Stimulated activated CD4-positive, alpha-beta T cell treated with anti-CD3 and anti-CD28 coated beads, Interleukin-2, amount 100 ng/mL, for 4 hours (primary cell): ENCODE measurements at places on chromosomes 1 and 21.
A peak's percentile ranks its signal among the peaks of the same experiment; 100 is the strongest.

DNA sequence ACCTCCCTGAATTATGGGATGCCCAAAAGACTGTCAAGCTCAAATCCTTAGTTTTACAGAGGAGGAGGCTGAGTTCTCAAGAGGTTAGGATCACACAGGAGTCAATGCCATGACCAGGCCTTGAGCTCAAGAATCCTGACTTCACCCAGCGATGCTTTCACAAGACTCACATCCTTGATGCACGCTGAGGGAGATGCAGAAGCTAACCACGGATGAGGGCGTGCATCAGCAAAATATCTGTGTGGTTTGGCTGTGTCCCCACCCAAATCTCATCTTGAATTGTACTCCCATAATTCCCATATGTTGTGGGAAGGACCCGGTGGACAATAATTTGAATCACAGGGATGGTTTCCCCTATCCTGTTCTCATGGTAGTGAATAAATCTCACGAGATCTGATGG lies 133.2 kb downstream of the KCNJ6 start:
- no peak for DNase-seq

DNA sequence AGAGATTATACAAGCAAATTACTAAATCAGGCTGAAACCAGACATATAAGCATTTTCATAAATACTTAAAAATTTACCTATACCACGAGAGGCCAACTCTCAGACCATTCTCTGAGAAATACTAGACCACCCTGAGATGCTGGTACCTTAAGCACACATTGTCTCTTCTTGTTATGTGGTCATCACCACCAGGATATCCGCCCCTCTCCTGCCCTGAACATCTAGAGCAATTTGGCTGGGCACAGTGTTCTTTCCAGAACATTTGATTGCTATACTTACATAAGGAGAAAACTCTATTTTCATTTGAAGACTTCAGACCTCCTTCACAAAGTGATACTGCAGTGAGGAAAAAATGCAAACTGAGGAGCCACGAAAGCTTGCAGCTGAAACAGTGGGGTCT lies 36.2 kb upstream of the DUSP10 start:
- DNase-seq: no peak

DNA sequence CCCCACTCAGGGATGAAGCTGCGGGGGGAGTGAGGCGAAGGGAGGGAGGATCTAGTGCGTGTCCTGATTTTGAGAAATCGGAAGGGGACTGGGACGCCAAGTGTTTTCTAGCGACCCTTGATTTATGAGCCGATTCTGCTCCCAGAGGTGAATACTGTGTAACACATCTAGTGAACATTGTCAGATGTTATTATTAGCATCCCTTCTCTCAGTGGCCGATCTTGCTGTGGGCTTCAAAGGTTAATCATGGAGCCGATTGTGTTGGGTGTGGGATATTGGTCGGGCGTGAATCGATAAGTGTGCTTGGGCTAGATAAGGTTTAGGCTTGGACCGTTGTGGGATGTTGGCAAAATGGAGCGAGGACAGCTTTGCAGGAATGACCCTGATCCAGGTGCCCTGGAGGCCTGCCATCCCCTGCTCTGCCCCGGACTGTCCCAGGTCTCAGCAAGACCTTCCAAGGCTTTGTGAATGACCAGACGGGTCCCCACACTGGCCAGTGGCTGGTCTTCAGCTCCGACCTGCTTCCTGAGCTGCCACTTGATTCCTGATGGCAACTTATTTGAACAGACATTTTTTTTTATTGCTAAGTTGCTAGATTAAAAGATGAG lies 2.2 kb downstream of the AJAP1 start:
- no peak for DNase-seq

DNA sequence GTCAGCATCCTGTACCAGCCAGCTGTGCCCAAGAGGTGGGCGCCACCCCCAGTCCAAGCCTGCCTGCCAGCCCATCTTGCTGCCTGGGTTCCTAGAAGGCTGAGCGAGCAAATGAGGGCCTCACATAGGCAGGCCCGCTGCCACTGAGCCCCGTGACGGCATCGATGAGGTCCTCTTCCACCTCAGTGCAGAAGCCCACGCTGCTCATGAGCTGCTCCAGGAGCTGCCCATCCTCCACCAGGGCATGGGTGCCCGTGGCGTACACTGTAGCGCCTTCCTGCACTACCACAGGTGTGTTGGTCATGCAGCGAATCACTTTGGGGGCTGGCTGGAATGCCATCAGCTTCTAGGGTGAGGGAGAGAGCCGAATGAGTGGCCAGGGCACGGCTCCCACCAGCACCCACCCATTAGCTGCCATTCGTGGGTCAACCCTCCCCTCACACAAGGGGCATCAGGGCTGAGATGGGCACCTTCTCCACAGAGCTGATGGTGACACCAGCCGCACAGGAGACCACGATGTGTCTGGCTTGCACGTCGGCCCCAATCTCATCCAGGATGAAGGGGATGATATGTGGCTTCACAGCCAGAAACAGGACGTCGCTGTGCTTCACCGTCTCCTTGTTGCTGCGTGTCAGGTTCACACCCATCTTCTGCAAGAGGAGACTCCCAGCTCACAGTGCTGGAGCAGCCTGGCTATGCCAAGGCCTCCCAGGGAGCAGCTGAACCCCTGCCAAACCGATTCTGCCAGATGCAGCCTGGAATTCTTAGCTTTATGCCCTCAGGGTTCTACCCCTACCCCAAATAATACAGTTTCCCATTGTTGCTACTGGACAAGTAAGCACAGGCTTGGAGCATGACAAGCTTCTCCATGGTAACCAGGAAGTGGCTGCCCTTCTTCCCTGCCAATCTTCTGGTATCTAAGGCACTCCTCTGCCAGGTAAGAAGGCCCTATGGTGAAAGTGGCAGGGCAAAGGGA lies 2.0 kb downstream of the PYCR2 start:
- DNase-seq: no peak

DNA sequence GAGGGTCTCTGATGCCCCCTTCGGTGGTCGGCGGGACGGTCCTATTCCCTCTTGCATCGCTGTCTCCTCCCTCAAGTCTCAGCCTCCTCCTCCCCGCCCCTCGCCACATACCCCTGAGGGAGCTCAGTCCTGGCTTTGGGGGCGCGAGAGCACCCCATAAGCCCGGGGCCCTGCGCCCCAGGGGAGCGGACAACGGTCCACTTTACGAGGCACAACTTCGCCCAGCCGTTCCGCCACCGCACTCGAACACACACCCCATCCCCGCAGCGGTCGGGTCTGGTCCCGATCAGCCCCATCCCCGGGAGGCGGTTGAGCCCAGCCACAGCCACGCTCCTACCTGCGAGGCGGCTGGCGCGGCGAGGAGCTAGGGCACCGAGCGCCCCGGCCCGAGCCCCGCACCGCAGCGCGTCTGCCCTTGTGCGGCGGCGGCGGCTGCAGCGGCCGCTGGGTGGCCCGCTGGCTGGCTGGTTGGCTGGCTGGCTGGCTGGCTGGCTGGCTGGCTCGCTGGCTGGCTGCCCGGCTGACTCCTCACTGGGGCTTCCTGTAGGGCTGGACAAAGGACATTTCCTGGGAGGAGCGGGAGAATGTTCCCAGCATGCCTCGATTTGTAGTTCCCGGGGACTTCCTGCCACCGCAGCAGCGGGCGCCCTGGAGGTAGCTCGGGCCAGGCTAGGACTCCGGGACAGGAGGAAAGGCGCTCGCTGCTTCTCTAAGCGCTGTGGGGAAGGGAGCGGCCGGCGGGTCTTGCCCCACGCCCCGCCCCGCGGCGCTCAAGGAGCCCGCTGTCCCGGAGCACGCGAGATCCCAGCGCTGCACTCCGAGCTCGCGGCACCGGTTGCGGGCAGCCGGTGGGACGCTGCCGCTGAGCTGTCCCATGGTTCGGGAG lies at the start of gene ZNF697:
TSS of gene ZNF697 (minus strand) at position 533 of the 886 bp plus-strand sequence. CDS start 22,166 bp downstream, outside the sequence.
- DNase-seq: no peak

DNA sequence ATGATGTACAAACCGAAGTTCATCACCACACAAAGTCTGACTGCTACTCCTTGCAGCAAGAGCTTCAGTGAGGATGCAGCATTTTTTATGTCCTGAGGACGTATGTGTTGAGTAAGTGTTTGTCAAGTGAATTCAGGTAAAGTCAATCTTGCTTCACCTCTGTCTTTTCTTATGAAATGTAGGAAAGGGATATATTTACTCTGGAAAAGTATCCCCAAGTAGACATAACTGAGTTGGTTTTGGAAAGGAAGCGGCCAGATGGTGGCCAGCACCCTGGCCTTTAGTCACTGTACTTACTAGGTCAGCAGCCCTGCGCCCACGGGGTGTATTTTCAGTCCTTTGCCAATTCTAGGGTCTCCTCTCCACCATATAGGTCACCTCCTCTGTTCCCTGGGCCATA lies 75.2 kb downstream of the SUSD4 start:
- no peak for DNase-seq

GRCh38 chr1:113861641-113862040 lies 9.9 kb downstream of the PTPN22 start:
- DNase-seq: no peak

DNA sequence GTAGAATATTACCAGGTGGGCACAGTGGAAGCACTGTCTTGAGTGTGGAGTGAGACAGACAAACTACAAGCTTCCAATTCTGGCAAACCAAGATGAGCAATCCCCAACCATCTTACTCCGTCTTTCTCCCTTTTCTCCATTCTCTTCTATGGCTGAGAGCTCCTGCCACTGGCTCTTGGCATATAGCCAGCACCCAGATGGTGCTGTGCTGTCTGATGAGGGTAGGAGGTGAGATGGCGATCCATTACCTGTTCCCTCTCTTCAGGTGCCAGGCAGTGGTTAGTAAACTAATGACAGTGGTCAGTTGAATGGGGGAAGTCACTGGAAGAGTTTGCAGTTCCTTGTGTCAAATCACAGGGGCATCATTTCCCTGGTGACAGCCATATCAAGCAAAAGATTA lies 108.4 kb downstream of the FNBP1L start:
- DNase-seq: no peak

DNA sequence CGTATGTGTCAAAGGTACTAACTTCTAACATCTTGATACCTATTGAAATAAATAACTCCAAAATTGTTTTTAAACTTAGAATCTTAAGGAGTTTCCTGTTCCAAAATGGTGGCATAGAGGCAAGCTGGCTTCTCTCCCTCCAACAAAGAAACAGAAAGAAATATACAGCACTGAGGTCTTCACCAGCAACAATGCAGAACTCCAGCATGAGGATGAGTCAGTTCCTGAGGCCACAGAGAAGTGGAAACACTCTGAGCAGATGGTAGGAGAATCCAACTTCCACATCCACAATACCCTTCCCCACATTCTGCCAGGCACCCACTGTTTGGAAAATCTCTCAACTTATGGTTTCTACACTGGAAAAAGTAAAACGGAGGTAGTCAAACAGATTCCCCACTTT lies 12.2 kb upstream of the PPIH start:
- no peak for DNase-seq

- DNase-seq: no peak
Measured at GRCh38 chr1:10292188-10292587, 81.8 kb downstream of the KIF1B start.

GRCh38 chr21:44350773-44351481 lies 2.5 kb upstream of the TRPM2 start:
- DNase-seq: no peak

DNA sequence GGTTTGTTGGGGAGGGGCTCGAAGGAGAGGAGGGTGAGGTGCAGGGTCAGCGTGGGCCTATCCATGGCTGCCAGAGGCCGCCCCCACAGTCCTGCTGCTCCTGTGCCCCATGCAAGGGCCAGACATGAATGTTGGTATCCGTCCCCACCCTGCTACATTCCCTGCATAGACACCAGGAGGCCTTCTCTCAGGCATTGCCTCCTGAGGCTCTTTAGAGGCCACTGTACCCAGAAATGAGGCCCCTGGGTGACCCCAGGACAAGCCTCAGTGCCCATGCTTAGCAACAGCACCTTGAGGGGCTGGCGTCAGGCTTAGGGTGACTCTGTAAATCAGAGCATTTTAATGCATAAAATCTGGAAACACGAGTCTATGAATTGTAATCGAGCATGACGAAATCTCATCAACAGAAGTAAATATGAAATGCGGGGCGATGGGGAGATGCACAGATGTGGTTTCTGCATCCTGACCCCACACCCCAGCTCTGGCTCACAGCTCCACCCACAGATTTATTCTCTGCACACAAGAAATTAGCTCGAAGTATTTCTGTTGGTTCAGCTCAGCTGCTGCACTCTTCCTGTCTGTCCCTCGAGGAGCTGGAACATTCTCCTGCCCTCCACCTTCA lies 124.0 kb upstream of the CSF3R start:
- no peak for DNase-seq

- DNase-seq: no peak
Measured at GRCh38 chr1:72177711-72178110, 104.6 kb downstream of the NEGR1 start.

DNA sequence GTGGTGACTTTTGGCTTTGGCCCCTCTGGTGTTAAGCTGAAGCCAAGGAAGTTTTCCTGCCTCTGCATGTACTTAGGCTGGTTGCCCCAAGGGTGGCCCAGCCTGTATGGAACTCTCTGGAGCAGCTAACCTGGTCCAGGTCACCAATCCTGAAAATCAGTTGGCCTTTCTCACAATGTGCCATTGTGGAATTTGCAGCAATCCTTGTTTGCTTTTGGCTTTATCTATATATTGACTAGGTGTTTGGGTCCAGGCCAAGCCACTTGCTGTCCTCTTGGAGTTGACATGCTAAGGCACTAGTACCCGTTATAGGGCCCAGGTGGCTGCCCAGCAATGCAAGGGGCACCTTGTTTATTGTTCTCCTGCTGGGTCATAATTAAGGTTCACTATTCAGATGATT lies 124.6 kb downstream of the CAMTA1 start:
- DNase-seq: no peak

GRCh38 chr1:21292984-21293536 lies 2.8 kb upstream of the ECE1 start:
- peak; percentile 34 for DNase-seq

GRCh38 chr1:165376041-165376810 lies 19.7 kb upstream of the LMX1A start:
- no peak for DNase-seq

DNA sequence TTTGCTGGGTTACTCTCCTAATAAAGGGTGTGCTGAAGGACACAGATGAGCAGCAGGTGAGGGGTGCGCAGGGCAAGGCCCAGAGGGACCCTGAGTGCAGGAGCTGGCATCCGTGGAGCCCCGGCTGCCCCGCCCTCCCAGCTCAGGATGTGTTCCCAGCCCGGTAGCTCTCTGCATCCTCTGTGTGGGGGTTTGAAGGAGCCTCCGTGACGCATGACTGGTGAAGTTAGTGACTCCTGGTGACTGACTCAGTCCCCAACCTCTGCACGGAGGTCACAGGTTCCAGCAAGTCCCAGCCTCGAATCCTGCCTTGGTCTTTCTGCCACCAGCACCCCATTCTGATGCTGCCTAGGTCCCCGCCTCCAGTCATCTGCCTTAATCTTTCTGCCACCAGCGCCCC lies 21.6 kb upstream of the TSPEAR start:
- DNase-seq: no peak

- no peak for DNase-seq
Measured at GRCh38 chr1:180173451-180173850, 18.8 kb downstream of the QSOX1 start.

DNA sequence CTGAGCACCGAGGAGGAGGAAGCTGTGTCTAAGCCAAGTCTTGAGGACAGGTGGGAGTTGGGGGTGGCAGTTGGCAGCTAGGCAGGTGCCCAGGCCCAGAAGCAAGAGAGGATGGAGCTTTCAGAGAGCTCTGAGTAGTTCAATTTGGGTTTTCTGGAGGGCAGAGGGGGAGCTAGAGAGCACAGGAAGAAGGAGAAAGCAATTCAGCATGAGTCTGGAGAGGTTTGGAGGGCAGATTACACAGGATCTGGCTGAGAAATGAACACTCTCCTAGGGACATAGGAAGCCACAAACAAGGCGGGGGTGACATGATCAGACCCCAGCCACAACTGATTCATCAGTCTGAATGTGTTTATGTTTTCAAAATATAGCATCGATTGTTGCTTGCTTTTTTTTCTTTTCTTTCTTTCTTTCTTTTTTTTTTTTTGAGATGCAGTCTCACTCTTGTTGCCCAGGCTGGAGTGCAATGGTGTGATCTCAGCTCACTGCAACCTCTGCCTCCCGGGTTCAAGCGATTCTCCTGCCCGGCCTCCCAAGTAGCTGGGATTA lies 23.8 kb downstream of the PTPRF start:
- no peak for DNase-seq
